ENCODE measurements at places on chromosomes 7 and 10. TPM values are rescaled to one million over a fixed set of nuclear protein-coding genes. Genes with fewer than 3 reads are reported as not detected.

The KIAA1549 gene
- total RNA-seq: 4.4 TPM

GRCh38 chr10:93376372-93377293, 105.5 kb downstream of the MYOF start:
- peak; percentile 75 for DNase-seq

GRCh38 chr7:18356191-18356645, 139.3 kb upstream of the HDAC9 start:
- no peak for DNase-seq

DNA sequence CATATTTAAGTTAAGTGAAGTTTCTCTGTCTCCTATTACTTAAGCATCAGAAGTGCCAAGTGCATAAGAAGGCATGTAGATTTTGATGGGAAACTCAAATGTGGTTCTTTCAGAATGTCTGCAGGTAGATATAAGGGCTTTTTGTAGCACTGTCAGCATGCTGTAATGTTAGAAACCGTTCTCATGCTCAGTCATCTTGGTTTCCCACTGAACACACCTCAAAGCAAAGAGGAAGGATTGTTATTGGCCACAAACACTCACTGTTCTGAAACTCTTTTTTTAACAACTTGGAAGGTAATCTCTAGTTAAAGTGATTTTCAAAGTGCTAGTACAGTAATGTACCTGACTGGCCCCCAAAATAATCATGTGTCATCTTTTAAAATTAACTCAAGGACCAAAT, 126.0 kb downstream of the AASS start:
- DNase-seq: no peak

The SGCE gene
- total RNA-seq: 81.9 TPM

GRCh38 chr7:362402-363096, 72.6 kb downstream of the FOXL3 start:
- DNase-seq: peak; percentile 46

- DNase-seq: no peak
Observed at GRCh38 chr10:112782200-112782907, 167.7 kb upstream of the TCF7L2 start.

- no peak for DNase-seq
Observed at GRCh38 chr10:123769647-123770046, 103.5 kb downstream of the GPR26 start.
